ENCODE measurements at places on chromosomes 3 and 15.

- DNase-seq: peak; percentile 40
Observed at GRCh38 chr15:80776420-80777045, 2.6 kb upstream of the CEMIP start.

GRCh38 chr3:54578417-54578816 is 349.4 kb downstream of the LRTM1 start:
- DNase-seq: no peak

GRCh38 chr15:101089579-101090427 is 162.0 kb downstream of the CHSY1 start:
- no peak for DNase-seq

GRCh38 chr3:67557848-67558355 is 96.5 kb downstream of the SUCLG2 start:
- DNase-seq: no peak

DNA sequence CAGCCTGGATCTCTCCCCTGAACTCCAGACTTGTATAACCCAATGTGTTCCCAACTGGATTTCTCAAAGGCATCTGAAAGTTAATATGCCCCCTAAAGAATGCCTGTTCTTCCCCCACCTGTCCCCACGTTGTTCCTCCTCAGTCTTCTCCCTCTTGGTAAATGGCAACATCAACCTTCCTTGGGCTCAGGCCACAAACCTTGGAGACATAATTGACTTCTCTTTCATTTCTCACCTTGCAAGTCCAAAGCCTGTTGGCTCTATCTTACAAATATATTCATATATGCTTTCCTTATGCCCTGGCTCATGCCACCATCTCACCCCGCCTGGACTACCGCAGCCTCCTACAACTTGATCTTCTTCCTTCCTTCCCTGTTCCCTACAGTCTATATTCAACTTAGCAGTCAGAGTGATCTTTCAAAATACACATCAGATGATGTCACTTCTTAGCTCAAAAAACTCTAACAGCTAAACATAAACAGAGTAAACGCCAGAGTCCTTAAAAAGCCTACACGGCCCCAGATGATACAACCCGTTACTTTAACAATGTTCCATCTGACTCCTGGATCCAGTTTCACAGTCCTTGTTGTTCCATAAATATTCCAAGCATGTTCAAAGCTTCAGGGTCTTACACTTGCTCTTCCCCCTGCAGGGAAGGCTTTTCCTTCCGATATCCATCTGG is 66.2 kb downstream of the ETV5 start:
- no peak for DNase-seq

DNA sequence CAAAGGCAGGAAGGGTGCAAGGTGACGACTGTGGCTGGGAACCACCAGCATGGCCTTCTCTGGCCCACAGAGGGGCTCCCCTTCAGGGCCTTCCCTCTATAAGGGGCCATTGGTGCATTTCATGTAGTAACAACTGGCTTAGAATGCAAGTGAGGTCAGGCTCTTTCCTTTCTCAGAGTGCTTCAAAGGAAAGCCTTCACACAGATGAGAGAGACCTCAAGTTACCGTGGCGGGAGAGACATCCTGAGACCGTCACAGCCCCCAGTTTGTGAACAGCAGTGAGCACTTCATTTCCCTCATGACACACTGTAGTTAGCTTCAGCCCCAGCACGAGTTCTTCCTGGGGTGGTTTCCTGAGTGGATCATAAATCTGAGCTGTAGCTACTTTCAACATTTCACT is 96.6 kb upstream of the LIMD1 start:
- no peak for DNase-seq

- DNase-seq: no peak
Observed at GRCh38 chr3:127568586-127568985, 21.9 kb downstream of the TPRA1 start.

DNA sequence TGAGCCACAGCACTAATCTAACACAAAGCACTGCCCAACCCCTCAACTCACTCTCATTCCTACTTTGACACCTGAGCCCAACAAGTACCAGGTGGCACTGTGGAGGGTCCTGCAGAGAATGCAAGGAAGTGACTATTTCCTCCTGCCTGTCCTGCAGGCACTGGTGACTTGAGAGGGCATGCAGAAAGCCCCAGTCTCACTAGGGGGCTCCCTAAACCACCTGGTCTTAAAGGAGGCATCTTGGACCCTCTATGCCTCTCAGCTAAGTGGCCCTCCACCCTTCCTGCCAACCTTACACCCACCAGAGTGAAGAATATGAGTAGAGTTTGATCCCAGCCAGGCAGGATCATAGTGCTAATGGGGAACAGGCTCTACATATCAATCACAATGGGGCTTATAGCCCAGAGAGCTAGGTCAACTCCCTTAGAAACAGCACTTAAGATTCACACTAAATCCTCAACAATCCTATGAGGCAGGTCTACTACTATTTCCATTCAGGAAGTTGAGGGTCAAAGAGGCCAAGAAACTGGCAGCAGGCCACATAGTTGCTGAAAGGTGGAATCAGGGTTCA is 15.2 kb downstream of the TRAIP start:
- DNase-seq: no peak

GRCh38 chr3:117671722-117672318 is 962.2 kb downstream of the TUSC7 start:
- DNase-seq: no peak

- no peak for DNase-seq
Observed at GRCh38 chr15:39685999-39686613, 96.5 kb downstream of the FSIP1 start.

GRCh38 chr15:99143655-99144610 is 39.1 kb downstream of the SYNM start:
- no peak for DNase-seq

GRCh38 chr3:98801043-98801747 is 38.1 kb downstream of the ST3GAL6 start:
- no peak for DNase-seq

DNA sequence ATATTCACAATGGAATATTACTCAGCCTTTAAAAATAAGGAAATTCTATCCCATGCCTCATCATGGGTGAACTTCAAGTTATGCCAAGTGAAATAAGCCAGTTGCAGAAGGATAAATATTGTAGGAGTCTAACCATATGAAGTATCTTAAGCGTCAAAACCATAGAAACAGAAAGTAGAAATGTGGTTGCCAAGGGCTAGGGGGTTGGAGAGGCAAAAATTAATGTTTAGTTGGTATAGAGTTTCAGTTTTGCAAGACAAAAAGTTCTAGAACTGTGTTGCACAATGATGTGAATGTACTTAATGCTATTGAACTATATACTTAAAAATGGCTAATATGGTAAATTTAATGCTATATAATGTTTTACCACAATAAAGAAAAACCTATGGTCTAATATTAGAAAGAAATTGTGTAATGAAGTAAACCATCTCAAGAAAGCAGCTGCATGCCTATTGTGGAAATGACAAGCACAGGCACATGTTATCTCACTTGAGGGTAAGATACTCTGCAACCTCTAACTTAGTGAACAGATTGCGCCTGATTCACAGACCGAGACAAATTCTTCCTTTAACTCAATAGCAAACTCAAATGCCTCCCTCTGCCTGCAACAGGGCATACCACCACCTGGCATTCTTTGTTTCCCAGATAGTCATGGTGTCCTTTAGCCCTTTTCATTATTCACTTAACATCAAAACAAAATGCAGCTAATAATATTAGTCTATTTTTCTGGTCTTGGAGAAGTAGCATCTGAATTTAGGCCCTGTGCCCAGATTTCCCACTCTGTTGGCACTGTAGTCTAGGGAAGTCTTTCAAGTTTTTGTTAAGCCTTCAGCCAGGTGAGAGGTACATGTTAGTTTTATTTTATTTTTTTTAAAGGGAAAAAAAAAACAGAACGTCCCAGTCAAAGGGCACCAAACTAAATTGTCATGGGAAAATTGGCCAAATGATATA is 80.2 kb upstream of the ACP3 start:
- no peak for DNase-seq

DNA sequence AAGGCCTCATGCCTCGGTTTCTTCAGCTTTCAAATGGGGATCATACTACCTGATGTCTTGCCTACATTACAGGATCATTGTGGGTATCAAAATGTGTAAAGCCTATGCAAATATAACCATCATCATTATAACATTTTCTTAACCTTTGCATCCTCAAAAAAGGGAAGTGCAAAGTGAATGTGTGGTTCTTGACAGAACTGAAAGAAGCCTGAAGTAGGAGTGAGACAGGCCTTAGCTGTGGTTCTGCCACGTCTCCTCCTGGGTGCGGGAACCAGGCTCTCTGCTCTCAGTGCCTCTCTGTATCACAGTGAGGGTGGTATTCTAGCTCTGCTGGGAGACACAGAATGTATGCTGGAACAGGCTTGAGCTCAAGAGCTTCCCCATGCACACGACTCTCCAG is 316.9 kb upstream of the ICE2 start:
- no peak for DNase-seq

- DNase-seq: no peak
Observed at GRCh38 chr3:130565224-130565623, 48.2 kb downstream of the COL6A6 start.
